ENCODE measurements at places on chromosomes 3 and 15.

DNA sequence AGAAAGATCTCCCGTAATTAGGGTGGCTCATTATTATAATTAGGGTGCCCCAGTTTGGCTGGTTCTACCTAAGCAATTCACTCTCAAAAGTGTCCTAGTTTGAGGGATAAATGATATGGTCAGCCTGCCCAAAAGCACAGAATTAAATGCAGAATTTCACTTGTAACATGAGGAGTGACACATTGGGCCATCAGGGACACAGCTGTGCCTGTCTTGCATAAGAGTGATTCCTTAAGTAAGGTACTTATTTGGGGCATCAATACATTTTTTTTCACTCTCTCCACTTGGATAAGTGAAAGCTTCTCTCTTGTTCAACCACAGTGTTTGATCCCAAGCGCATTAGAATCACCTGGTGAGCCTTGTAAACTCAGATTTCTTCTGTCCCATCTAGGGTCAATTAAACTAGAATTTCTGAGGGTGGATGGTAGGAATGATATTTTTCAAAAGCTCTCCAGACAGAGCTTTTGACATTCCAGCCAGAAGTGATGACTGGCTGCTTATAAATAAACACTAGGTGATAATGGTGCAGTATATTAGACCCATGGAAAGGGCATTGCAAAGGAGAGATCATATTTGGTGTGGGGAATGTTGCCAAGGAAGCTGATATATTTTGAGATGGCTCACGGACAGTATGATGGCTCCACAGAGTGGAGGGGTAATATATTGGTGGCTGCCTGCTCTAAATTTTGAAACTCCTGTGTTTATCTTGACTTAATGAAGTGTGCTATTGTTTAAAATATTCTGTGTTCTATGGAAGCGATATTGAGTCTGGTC is 458.1 kb upstream of the RASGRP1 start:
- no peak for DNase-seq

DNA sequence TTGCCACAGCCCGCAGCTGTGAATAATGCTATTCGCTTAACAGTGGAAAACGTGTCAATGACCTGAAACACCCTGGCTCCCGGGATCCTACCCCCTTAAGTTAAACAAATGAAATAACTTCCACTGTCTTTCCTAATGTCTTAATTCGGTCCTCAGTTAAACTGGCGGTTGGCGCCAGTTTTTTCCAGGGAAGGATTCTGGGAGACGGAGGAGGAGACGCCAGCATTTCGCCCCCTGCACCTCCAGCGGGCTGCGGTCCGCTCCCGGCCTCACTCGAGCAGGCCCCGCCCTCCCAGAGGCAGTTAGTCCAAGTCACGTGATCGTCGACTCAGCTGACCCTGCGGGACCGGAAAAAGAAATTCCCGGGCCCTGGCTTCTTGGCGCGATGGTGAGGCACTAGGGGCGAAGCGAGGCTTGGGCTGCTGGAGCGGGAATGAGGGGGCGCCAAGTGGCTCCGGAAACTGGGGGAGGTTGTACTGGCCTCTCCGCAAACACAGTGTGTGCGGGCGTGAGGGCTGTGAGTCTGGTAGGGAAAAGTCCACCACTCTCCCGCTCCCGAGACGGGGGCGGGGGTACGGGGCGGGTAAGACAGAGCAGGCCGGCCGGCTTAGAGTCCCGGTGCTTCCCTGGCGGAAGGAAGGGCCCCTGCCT is at the start of gene COMMD4:
TSS of gene COMMD4 (plus strand) at position 359 of the 651 bp plus-strand sequence. CDS start at position 386, 27 bp downstream.
- peak; percentile 76 for DNase-seq

DNA sequence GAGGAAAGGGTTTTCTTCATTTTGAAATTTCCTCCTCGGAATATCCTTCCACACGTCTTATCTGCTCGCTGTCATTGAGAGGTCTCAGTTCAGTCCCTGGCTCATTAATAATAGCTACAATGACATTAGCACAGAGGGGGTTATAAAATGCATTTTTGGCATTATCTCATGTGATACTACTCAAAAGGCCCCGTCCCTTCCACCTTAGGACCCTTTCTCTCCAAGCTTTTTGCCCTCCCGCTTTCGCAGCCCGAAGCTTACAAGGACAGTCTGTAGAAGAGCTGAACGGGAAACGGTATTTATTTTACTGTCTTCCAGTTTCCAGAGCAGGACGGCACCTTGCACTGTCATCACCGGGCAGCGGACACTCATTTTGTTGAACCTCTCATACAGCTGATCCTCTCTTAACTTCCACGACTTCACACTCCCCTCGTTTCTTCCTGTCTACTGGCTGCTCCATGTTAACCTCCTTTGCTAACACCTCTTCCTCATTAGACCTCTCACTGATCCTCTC is 5.6 kb upstream of the PLEKHO2 start:
- DNase-seq, result no peak

GRCh38 chr15:61841466-61841865 is 218.8 kb downstream of the VPS13C start:
- no peak for DNase-seq

GRCh38 chr15:59208613-59209249 is 2.1 kb downstream of the LDHAL6B start:
- DNase-seq, result no peak

DNA sequence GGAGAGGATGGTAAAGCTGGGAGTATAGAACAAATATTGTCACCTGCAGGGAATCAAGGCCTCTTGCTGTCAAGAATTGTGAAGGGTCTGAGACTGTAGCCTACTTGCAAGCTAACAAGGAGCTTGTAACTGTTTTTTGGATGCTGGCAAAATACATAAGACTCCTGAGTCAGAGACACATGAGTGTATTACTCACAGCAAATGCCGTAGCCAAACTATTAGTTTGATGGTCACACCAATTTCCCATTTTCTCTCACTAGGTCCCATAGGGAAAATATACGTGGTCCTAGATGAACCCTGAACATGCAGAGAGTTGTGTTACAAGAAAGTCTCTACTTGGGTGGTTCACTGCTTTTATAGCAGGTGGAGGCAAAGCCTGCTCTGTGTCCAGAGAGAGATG is 44.7 kb upstream of the LIPC start:
- no peak for DNase-seq

DNA sequence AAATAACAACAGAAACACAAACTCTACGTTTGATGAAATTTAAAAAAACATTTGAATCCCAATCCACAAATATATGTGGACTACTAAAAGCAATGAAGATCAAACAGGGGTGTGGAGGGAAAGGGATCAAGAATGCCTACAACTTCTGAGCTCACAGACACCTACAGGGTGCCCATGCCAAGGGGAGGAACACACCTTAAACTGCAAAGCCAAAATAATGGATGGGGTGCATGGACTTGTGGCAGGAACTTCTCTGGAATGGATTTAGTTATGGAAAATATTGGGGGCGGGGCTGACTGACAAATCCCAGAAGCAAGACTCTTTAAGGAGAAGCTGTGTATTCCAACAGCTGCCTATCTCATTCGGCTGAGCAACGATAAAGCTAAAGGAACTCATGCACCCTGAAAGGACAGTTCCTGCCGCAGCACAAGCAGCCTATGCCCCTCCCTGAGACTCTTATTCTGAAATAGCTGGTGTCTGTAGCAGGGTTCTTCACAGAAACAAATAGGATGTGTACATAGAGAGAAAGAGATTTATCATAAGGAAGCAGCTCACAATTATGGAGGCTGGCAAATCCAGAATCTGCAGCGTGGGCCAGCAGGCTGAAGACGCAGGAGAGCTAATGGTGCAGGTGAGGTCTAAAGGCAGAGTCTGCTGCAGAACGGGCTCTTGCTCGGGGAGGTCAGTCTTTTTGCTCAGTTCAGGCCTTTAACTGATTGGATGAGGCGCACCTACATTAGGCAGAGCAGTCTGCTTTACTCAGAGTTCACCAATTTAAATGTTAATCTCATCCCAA is 24.5 kb upstream of the PLA2G4D start:
- peak; percentile 3 for DNase-seq

GRCh38 chr3:36750737-36751136 is 13.6 kb downstream of the DCLK3 start:
- DNase-seq, result no peak

- no peak for DNase-seq
Observed at GRCh38 chr3:18838758-18839157, 309.6 kb upstream of the KCNH8 start.

DNA sequence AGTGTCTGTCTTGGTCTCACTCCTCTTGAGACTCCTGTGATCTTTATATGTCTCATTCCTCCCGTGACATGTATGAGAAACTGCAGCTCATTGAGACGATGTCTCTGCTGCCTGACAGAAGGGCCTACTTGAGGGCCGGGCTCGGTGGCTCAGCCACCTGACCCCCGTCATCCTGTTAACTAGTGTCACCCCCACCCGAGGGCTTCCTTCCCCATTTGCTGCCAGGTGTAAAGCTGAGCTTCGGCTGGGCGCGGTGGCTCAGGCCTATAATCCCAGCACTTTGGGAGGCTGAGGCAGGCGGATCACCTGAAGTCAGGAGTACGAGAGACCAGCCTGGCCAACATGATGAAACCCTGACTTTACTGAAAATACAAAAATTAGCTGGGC is 12.7 kb downstream of the SEMA4B start:
- no peak for DNase-seq
